Aorta (tissue), 5 donors: ENCODE measurements at places on chromosomes 2 and 18.

DNA sequence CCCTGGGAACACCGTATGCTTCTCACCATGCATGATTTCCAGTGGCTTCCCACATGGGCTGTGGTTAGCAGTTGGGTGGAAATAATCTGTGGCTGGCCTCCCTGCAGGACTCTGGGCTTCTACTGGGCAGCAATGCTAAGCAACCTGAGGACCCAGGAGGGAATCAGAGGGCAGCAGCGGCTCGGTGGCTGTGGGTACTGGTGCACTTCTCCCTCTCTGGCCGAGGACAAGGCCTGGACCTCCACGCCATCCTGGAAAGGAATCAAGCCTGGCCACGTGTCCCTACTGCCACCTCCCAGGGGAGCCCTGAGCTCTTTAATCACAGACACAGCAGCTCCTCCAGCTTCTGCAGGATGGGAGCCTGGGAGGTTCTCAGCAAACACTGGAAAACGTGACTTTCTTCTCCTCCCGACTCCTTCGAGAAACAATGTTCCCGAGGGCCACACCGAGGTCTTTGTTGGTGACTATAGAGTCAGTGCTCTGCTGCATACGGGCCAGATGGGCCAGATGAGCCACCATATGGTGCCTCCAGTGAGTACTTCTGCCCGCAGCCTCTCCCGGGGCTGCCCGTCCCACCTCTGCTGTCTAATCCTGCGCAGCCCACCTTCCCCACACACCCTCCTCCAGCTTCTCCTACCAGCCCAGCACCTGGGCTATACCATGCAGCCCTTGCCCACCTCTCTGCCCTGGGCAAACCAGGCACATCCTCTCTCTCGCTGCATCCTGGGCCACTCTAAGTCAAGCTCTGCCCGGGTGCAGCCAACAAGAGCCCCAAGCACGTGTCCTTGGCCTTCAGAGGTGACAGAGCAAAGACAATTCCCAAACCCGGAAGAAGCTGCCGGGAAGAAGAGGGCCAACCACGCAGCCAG is 42.8 kb upstream of the OTOS start:
- peak; percentile 28 for DNase-seq

DNA sequence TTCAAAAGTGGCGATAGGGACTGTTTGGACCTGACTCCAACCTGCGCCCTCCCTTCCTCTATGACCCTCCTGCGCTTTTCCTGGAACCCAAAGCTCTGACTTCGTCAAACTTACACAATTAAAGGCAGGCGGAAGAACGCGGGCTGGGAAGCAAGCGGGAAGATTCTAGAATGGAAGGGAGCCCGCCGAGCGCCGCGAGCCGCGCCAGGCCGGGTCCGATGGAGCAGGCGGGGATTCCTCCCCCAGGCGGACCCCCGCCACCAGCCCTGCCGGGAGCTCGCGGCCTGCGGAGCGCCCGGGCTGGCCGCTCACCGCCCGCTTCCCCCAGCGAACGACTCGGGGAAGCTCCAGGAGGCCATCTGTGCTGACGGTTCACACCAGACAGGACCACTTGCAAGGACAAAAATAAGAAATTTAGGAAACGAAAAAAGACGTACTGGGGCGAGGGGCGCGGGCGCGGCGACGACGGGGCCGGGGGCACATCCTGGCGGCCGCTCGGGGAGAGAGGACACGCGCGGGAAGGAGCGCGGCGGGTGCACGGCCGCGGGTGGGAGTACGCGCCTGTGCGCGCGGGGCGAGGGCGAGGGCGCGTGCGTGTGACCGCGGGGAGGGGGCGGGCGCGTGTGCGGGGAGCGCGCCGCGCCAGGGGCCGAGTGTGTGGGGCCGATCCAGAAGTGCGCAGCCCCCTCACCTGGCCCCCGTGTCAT is 1.1 kb upstream of the SALL3 start:
- no peak for DNase-seq

- DNase-seq: no peak
Measured at GRCh38 chr2:182368996-182369395, 57.8 kb downstream of the PDE1A start.

DNA sequence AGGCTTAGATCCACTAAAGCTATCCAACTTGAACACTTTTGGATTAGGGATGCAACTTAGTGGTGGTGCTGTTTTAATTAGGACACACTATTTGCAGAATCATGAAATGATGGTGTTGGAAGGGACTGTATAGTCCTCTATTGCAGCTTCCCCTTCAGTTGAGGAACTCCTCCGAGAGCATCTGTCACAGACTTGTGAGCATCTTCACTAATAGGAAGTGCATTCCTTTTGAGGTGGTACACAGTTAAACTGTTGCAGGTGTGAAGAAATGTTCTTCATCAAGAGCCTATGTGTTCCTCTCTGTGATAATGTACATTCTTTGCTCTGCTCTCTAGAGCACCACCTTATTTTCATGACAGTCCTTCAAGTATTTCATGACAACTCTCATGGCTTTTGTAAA is 197.4 kb downstream of the CAMKMT start:
- DNase-seq: no peak

GRCh38 chr2:46530639-46531038 is 51.3 kb downstream of the TMEM247 start:
- no peak for DNase-seq

- peak; percentile 8 for DNase-seq
Measured at GRCh38 chr2:231515603-231516002, 14.6 kb downstream of the NMUR1 start.

DNA sequence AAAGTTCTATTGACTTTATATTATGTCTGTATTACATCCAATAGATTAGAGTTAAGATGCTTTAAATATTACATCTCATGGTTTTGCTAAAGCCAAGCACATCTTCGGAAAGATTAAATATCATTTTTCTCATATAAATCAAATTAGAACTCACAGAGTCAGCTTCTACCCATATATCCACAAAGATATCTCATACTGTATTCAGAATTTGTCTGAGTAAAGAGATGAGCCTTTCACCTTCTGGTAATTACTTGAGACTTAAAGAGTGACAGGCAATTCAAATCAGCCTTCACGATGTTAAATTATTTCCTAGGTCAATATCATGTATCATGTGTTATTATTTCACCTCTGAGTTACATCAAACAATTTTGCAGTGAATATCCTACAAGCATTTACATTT is 13.0 kb downstream of the CCDC178 start:
- DNase-seq: no peak
